ENCODE measurements at places on chromosomes 12 and 14.

DNA sequence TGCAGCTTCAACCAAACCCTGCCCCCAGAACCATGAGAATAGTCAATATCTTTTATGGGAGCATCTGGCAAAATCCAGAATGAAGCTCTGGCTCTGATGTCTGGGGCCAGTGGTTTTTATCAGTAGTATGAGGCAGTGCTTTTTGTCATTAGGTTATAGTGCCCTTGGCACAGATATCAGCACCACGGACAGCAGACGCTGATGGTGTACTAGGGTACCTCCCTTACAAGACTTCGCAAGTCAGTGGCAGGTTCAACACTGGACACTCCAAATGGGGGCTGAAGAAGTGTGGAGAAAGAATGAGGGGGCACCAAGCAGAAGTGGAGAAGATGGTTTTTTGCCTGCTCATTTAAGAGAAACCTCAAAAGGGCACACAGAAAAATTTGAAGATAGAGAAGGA is 68.2 kb upstream of the E2F7 start:
- DNase-seq: no peak
- peaks cover 12% of the 10 kb centered on the region for H3K27me3 ChIP-seq
- peaks cover 4% of the 10 kb centered on the region for H3K4me1 ChIP-seq
- no peaks in the 10 kb centered on the region for H3K36me3 ChIP-seq

DNA sequence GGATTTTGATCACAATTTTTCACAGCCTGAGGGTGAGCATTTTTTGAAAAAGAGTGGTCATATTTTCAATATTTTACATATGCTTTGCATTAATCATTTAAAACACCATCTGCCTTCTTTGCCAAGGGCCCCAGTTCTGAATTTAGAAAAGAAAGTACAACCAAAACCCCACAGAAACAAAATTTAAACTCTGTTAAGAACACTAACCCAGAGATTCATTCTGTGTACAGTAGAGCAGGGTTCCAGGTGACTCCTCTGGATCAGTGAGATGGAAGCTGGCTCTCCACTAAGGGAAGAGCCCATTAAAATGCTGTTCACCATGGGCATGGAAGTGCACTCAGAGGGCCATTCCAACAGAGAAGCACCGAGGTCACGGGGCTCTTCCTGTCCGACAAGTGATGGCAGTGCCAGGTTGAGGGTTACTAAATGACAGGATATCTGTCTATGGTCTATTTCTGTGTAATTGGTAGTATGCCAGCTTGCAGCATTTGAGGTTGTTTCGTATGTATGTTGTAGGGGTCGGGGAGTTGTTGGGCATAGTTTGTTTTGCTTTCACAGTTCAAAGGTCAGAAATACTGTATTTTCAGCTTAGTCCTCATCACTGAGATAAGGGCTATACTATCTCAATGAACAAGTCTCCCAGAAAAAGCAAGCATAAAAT is 95.9 kb downstream of the SLC35F4 start:
- H3K27me3 ChIP-seq: no peaks in the 10 kb centered on the region
- no peak for DNase-seq
- H3K36me3 ChIP-seq: no peaks in the 10 kb centered on the region
- no peak overlapping the region for H3K4me3 ChIP-seq
- no peak overlapping the region for H3K27ac ChIP-seq

- no peak for DNase-seq
- H3K27me3 ChIP-seq: no peaks in the 10 kb centered on the region
- no peak overlapping the region for H3K4me3 ChIP-seq
- H3K36me3 ChIP-seq: no peaks in the 10 kb centered on the region
- H3K27ac ChIP-seq: no peak overlapping the region
These were observed 87.0 kb downstream of the SRRM4 start for GRCh38 chr12:119068129-119068856.

- peaks cover 51% of the 10 kb centered on the region for H3K4me1 ChIP-seq
- peak within 1 kb of the TSS; percentile 78 for H3K4me3 ChIP-seq
- no peak for DNase-seq
- no peaks in the 10 kb centered on the region for H3K36me3 ChIP-seq
- no peaks in the 10 kb centered on the region for H3K27me3 ChIP-seq
These were observed at the start of gene CD9 for GRCh38 chr12:6200256-6201212. Gene CD9 (plus strand): TSS chr12:6200400. CDS start chr12:6200500, 100 bp downstream.

DNA sequence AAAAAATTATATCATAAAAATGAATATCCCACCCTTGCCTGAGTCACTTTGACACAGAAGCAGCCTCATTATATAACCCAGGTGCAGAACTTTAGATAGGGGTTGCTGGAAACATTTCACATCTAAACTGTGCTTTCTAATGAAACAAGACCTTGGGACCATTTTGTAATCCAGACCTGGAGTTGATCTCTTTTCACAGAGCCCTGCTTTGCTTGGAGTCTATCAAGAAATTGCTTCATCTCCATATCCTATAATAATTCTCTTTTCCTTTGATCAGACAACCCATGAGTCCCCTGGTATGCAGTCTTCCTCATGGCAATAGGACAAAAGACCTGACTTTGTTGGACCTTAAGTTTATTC is 76.3 kb downstream of the HSD17B6 start:
- no peaks in the 10 kb centered on the region for H3K36me3 ChIP-seq
- no peak overlapping the region for H3K27ac ChIP-seq
- H3K4me3 ChIP-seq: no peak overlapping the region
- peaks cover 21% of the 10 kb centered on the region for H3K27me3 ChIP-seq
- no peak for DNase-seq

DNA sequence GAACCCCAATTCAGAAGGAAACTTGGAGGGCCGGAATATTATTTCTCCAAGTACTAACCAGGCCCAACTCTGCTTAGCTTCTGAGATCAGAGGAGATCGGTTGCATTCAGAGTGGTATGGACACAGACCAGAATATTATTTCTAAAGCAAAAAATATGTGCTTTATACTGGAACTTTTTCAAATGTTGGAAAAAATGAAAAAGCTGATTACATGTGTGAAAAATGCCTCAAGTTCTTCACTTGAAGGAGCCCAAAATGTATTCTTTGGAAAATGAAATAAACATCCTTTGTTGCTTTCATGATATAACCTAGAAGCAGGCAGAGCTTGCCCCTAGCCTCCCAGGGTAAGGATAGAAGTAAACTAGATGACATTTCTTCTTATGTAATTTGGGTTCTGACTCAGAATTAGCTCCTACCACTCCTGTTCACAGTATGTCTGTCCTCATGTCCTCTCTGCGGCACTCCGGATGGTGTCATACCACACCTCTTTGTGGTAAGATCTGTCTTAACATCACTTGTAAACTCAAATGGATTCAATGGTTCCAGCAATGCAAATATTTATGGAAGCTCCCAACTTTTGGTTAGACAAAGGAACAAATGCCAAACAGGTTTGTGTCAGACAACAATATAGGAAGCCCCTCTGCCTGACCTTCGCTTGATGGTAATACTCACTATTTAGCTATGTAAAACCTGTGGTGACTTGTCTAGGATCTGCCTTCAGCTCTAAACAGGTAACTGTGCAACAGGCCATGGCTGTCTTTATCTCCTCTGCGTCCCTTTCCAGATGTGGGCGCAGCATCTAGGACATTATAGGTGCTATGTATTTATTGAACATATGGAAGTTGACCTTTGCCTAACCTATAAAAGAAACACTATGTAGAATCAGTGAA is 178.5 kb downstream of the SSPN start:
- no peak overlapping the region for H3K27ac ChIP-seq
- no peak for DNase-seq
- H3K4me3 ChIP-seq: no peak overlapping the region
- peaks cover 18% of the 10 kb centered on the region for H3K4me1 ChIP-seq

DNA sequence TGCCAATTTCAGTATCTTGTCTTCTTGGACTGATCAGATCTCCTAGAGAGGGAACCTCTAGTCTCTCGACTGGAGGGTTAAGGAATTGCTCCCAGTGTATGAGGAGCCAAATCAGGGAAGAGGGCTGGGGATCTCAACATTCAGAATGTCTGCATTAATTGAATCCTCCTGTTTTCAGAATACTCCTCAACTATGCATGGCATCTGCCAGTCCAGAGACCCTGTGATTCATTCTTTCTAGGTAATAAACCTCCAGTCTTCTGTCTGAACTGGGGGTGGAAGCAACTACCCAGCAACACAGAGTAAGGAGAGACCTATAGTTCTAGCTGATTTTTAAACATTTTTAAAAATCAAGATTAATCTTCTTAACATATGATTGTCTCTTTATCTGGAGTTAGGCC is 92.7 kb downstream of the AKAP6 start:
- peaks cover 15% of the 10 kb centered on the region for H3K4me1 ChIP-seq
- DNase-seq: no peak
- peaks cover 2% of the 10 kb centered on the region for H3K36me3 ChIP-seq
- no peak overlapping the region for H3K27ac ChIP-seq
- H3K4me3 ChIP-seq: no peak overlapping the region

DNA sequence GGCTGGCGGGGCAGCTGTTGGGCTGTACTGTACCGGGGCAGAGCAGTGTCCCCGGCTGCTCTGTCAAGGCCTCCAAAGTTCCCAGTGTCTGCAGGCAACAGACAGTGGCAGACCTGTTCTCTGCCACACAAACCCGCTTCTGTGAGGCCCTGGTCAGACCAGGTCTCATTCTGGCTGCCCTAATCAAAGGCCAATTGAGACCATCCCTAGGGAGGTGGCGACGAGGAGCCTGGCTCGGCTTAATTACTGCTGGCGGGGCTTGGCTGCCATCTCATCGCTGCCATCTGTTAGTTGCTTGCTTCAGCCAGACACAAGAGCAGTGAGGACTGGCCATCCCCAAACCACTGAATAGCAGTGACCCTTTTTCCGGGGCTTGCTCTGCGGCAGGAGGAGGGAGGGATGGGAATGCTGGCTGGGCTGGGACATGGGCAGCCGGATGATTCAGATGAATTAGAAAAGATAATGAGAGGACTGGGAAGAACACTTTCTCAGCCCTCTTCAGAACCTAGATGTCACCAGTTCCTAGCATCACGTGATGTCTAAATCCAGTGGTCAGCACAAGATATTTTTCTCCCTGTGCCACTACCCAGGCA is 24.5 kb downstream of the ERG28 start:
- H3K4me3 ChIP-seq: no peak overlapping the region
- peaks cover 7% of the 10 kb centered on the region for H3K4me1 ChIP-seq
- H3K27ac ChIP-seq: no peak overlapping the region
- peaks cover 10% of the 10 kb centered on the region for H3K27me3 ChIP-seq
- no peak for DNase-seq
- H3K36me3 ChIP-seq: no peaks in the 10 kb centered on the region

DNA sequence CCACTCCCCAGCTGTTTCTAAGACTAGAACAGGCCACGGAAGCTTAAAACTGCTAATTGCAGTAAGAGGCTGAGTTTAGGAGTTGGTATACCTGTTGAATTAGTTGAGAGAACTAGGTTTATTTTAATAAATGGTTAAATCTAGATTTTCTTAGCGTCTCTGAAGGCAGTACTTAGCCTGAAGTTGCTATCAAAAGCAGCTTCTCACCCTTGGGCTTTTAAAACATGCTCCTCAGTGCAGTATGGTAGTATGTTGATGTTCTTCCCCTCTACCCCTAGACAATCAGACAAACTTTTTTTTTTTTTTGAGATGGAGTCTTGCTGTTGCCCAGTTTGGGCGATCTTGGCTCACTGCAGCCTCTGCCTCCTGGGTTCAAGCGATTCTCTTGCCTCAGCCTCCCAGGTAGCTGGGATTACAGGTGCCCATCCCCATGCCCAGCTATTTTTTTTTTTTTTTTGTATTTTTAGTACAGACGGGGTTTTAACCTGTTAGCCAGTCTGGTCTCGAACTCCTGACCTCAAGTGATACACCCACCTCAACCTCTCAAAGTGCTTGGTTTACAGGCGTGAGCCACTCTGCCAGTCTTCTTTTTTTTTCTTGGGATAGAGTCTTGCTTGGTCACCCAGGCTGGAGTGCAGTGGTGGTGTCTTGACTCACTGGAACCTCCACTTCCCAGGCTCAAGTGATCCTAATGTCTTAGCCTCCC is 6.8 kb downstream of the SRSF5 start:
- peaks cover 17% of the 10 kb centered on the region for H3K4me1 ChIP-seq
- H3K4me3 ChIP-seq: no peak overlapping the region
- H3K36me3 ChIP-seq: peaks cover 73% of the 10 kb centered on the region
- H3K27me3 ChIP-seq: no peaks in the 10 kb centered on the region
